T-helper 2 cell (primary cell): ENCODE measurements at places on chromosomes 16 and 17.

DNA sequence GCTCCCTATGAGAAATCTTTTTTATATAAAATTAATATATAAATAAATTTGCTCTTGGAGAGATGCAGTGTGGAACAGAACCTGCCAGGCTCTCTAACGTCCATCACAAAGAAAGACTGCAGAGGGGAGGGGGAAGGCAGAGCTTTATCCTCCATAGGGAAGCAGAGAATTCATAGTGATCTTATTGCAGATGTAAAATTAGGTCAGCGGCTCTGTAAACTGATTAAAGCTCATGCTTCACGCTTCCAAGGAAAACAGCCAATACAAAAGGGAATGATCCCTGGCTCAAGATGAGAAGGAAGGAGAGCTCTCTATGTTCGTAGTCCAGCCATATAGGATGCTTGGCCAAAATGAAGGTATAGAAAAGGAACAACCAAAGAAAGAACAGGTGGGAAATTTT lies 532.3 kb upstream of the PSMD7 start:
- no peak for DNase-seq

GRCh38 chr16:13811834-13812233 lies 108.1 kb upstream of the ERCC4 start:
- no peak for DNase-seq

DNA sequence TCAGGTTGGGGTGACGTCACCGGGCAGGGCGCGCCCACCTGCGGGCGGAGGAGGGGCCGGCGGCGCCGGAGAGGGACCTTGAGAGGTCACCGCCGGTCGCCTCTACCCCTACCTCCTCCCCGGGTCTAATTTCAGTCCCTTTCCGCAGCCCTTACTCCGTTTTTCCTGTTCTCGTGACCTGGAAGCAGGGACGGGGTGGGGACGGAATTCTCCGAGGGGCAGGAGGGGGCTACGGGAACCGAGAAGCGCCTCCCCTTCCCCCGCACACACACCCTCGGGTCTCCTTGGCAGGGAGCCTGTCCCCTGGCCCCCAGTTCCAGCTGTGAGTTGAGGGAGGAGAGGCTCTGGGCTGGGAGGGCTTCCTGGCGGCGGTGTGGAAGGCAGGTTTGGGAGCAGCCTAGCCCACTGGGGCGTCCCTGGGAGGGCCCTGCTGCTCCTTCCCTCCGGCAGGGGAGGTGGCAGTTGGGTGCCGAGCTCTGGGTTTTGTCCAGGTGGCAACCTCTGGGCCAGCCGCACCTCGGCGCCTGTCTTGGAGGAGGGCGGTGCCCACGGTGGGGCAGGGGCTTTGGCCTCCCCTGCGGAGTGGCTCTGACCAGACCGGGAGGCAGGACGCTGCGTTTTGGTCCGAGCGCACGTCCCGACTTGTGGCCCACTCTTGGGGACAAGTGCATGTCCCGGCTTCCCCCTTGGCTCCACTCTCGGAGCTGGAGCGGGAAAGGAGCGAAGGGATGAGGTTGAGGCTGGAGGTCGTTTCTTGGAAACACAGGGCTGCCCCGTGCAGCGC lies 773 bp downstream of the SYNGR3 start:
- DNase-seq = no peak

- no peak for DNase-seq
These were observed 74.4 kb upstream of the TANC2 start for GRCh38 chr17:62891659-62892058.

DNA sequence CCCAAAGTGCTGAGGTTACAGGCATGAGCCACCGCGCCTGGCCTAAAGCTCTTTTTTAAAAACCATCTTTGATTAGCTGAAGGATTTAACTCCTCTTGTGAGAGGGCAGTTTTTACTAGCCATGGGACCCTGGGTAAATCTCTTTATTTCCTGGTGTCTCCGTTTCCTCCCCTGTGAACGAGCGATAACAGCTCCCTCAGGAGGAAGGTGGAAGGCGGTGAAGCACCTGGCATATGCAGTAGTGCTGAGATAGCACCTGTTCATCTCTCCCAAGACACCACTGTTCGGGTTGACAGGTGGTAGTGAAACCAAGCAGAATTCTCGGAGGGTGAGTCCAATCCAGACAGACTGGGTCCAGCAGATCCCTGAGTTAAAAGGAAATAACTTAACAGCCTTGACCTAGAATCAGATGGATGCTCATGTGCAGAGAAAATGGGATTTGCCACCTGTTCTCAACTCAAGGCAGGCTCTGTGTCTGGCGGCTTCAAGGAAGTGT lies 86.2 kb downstream of the CRISPLD2 start:
- no peak for DNase-seq

GRCh38 chr16:25033852-25034251 lies 18.7 kb upstream of the ARHGAP17 start:
- DNase-seq = no peak
